H1 (cell line): ENCODE measurements at places on chromosomes 6 and 20. TPM values are rescaled to one million over a fixed set of nuclear protein-coding genes. Genes with fewer than 3 reads are reported as not detected.

The FILIP1 gene
- total RNA-seq, result 5.0 and 5.7 TPM in 2 replicates

The RIPOR2 gene
- 44.5 and 45.6 TPM in 2 replicates for total RNA-seq

The NUDT3 gene
- 36.3 and 36.9 TPM in 2 replicates for total RNA-seq

The TMEM151B gene
- 15.5 and 15.7 TPM in 2 replicates for total RNA-seq

DNA sequence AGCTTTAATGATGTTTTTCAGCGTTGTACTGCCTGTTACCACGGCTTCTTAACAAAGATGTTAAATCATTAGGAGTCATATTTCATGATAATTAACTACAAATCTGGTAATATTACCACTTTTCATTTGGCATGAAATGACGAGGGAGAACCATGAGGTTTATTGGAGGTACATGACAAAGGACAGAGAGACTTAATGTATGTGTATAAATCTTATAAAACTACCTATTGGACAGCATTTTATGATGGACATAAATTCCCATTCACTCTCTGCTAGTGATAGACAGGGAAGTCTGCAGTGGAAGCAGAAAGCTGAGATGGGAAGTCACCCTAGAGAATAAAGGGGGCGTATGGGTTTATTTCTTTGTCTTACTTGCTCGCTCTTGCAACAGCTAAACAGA is 949.9 kb upstream of the FLRT3 start:
- H3K27ac ChIP-seq, result no peak overlapping the region
- no peak overlapping the region for H3K4me3 ChIP-seq
- H3K27me3 ChIP-seq, result no peaks in the 10 kb centered on the region
- H3K36me3 ChIP-seq, result no peaks in the 10 kb centered on the region

DNA sequence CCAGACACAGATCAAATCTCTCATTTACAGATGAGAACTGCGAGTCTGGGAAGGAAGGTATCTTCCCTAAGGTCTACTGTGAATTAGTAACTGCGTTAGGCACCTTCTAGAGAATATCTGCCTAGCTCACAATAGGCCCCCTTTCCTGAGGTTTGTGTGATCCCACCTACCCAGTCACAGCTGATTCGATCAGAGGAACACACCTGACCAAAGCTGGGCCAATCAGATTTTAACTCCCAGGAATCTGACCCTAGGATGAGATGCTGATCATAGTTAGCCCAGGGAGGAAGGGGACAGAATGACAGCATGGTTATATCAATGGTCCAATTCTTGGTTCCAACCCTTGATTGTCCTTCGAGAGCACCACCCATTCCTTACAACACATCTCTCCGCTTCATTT is 7.4 kb upstream of the CCDC167 start:
- H3K4me3 ChIP-seq, result no peak overlapping the region
- no peaks in the 10 kb centered on the region for H3K36me3 ChIP-seq
- no peak for DNase-seq
- peaks cover 18% of the 10 kb centered on the region for H3K27me3 ChIP-seq
- no peak overlapping the region for H3K27ac ChIP-seq

- no peaks in the 10 kb centered on the region for H3K27me3 ChIP-seq
- H3K4me1 ChIP-seq, result no peaks in the 10 kb centered on the region; the same call in 1 of the 2 replicates
- DNase-seq, result no peak
- no peak overlapping the region for H3K4me3 ChIP-seq
- H3K36me3 ChIP-seq, result no peaks in the 10 kb centered on the region
- no peak overlapping the region for H3K27ac ChIP-seq
Observed at GRCh38 chr6:129191235-129191634, 308.3 kb downstream of the LAMA2 start.

- H3K27me3 ChIP-seq, result peaks cover 17% of the 10 kb centered on the region
- no peak overlapping the region for H3K4me3 ChIP-seq
- H3K36me3 ChIP-seq, result no peaks in the 10 kb centered on the region
- no peak for DNase-seq
Observed at GRCh38 chr6:168097221-168097620, 18.2 kb upstream of the FRMD1 start.

GRCh38 chr6:30113003-30113759 is at the start of gene TRIM31:
TRIM31 (minus strand) TSS chr6:30113090; CDS start chr6:30112805, 285 bp downstream.
- DNase-seq, result no peak
- H3K27me3 ChIP-seq, result peaks cover 13% of the 10 kb centered on the region; the same call in 1 of the 2 replicates
- H3K27ac ChIP-seq, result no peak within 1 kb of the TSS
- H3K36me3 ChIP-seq, result no peaks in the 10 kb centered on the region
- H3K4me3 ChIP-seq, result no peak within 1 kb of the TSS
- H3K4me1 ChIP-seq, result no peaks in the 10 kb centered on the region

GRCh38 chr6:75090576-75090975 is 115.3 kb downstream of the COL12A1 start:
- H3K4me3 ChIP-seq, result no peak overlapping the region
- no peaks in the 10 kb centered on the region for H3K4me1 ChIP-seq
- peaks cover 1% of the 10 kb centered on the region for H3K27me3 ChIP-seq

DNA sequence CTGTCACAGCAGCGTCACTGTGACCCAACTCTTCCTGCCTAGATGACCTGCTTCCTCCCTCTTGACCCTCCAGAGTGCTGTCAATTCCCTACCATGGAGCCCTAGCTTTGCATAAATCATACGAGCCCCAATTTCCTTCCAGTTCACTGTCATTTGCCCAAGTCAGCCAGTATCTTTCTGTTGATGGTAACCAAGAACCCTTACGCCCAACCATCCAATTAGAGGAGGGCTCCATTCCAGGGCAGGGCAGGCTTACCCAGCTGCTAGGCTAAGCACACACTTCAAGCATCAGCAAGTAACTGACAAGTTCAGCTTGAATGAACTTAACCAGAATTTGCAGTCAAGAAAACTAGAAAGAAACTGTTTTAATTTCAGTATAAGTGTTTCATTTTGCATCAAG is 25.7 kb downstream of the WFDC3 start:
- H3K4me1 ChIP-seq, result peaks cover 13% of the 10 kb centered on the region
- H3K4me3 ChIP-seq, result peak overlapping the region; percentile 37
- no peaks in the 10 kb centered on the region for H3K36me3 ChIP-seq
- H3K27me3 ChIP-seq, result no peaks in the 10 kb centered on the region
- no peak for DNase-seq

DNA sequence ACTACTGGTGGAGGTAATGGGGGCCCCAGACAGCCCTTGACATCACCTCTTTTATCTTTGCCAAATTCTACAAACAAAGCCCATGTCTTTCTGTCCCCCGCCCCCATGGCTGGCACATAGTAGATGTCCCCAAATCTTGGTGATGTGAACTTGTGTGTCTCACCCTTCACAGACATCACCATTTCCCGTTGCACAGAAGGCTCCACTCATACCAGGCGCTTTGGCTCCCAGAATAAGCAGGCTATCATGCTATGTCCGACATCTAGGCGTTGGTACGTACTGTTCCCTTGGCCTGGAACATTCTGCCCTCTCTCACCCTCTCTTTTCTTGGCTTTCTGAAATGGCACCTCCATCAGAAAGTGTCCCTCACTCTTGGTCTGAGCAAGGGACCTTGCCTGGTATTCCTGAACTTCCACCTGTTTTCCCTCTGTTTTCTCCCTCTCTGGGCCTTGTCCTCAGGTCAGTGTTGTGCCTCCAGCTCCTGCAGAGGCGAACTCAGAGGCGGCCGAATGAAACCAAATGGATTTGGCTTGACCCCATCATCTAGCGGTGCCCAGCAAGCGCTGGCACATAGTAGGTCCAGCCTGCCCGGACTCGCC is 968 bp upstream of the CCN5 start:
- H3K4me3 ChIP-seq, result no peak overlapping the region
- no peaks in the 10 kb centered on the region for H3K36me3 ChIP-seq
- no peaks in the 10 kb centered on the region for H3K4me1 ChIP-seq

DNA sequence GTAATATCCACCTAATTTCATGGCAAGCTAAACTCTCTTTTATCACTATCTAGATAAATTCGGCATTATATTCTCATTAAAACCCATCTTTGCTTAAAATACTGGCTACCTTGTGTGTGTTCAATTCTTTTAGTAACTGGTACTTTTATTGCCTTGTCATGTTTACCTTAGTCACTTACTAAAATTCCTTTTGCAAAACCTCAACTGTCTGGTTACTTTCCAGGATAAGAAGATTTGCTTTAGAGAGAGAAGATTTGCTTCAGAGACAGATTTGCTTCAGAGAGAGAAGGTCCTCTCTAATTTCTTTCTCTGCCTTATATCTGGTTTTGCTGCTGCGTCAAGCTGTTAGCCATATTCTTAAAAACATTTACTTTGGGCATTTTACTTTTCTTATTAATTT is 151.5 kb upstream of the MLIP start:
- H3K4me1 ChIP-seq, result peaks cover 5% of the 10 kb centered on the region
- H3K27me3 ChIP-seq, result no peaks in the 10 kb centered on the region

- no peaks in the 10 kb centered on the region for H3K27me3 ChIP-seq
- H3K36me3 ChIP-seq, result no peaks in the 10 kb centered on the region
- H3K4me3 ChIP-seq, result no peak overlapping the region
Observed at GRCh38 chr20:21901470-21902275, 196.2 kb downstream of the PAX1 start.

- H3K27ac ChIP-seq, result no peak overlapping the region
- peaks cover 4% of the 10 kb centered on the region for H3K4me1 ChIP-seq
- no peak for DNase-seq
- peaks cover 14% of the 10 kb centered on the region for H3K36me3 ChIP-seq
Observed at GRCh38 chr20:35840421-35840820, 68.6 kb downstream of the PHF20 start.

DNA sequence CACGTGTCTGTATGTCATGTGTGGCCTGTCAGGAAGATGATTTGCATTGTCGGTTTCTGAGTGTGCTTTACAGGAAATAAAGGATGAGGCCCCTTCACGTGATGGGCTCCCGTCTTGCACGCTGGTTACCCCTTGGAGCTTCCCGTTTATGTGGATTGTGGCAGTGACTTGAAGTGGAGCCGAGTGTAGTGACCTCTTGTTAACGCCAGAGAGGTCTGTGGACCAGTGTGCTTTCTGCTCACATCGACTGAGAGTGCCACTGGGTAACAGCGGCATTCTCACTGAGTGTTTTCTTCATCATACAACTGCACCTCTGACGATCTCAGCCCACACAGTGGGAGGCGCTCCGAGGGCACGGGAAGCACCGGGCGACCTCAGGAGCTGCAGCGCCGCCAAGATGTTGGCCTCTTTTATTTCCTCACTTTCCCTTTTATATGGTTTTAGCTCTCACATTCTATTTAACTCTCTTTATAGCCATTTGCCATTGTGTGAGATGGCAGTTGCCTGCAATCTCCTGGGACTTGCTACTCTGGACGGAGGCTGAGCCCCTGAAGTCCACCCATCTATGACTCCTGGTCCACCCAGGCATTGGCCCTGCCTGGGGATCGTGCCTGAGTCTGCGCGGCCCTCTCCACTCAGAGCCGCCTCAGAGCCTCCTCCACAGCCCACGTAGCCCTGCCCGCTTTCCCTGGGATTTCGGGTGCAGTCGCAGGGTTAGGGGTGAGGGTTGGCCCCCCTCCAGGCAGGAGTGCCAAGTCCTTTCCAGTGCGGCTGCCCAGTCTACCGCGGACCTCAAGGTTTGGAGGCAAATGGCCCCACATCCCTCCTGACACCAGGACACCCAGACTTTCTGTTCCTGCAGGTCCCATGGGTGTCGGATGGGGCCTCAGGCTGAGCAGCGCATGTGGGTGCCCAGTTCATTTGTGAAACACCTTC is 238.9 kb downstream of the ERMARD start:
- H3K27me3 ChIP-seq, result no peaks in the 10 kb centered on the region
- DNase-seq, result no peak
- no peaks in the 10 kb centered on the region for H3K4me1 ChIP-seq
- H3K4me3 ChIP-seq, result no peak overlapping the region
